ENCODE measurements at places on chromosomes 2 and 18. TPM values are rescaled to one million over a fixed set of nuclear protein-coding genes. Genes with fewer than 3 reads are reported as not detected.

The NMUR1 gene
- polyA plus RNA-seq: 0.23 TPM

The PTPRN gene
- 0.12 TPM for polyA plus RNA-seq

The UGT1A8 gene
- polyA plus RNA-seq: not detected

The ATP8B1 gene
- polyA plus RNA-seq: 3.0 TPM

The POTEI gene
- not detected for polyA plus RNA-seq

GRCh38 chr2:241561832-241562231 lies 3.3 kb downstream of the BOK start:
- DNase-seq: peak; percentile 64

DNA sequence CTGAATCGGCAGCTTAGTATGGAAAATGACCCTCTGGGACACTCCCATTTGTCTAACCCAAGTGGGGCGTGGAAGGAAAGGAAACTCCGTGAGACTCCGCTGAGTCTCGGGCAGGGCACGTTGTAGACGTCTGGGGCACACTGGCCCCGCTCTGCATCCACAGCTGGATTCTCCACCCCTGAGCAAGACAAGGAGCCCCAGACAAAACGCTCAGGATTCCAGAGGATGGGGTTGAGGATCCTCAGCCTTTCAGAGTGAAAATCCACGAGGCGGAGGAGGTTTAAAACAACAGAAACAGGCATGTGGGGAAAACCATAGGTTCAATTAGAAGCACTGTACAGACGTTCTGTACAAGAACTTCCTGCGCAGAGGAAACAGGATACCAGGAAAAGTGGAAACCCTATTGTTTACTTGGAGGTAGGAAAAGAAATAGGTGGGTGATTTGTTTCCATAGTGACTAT lies 124.9 kb upstream of the ZNF236 start:
- peak; percentile 26 for DNase-seq

DNA sequence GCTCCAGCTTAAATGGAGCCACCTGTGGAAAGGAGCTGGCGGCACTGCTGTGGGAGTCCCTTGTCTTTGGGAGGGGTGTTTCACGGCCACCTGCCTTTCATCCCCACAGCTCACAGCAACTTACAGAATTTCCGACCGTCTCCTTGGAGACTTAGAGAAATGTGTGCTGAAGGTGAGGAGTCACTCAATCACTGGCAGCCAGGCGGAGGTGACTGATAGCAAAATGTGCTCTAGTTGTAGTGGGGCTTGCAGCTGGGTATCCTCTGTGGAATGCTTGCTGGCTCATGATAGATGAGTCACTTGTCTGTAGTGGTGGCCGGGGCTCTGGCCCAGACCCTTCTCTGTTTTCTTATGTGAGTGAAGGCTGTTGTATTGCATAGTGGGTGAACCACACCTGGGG lies 110.7 kb downstream of the SH3RF3 start:
- no peak for DNase-seq

- no peak for DNase-seq
Observed at GRCh38 chr2:201203916-201204654, 21.1 kb downstream of the CASP10 start.

GRCh38 chr2:158779621-158780020 lies 15.5 kb upstream of the DAPL1 start:
- DNase-seq: no peak

- peak; percentile 38 for DNase-seq
Observed at GRCh38 chr2:170554278-170554955, 160.7 kb upstream of the SP5 start.

- DNase-seq: peak; percentile 82
Observed at GRCh38 chr18:3771121-3771971, 321.4 kb downstream of the TGIF1 start.

- DNase-seq: no peak
Observed at GRCh38 chr18:9494778-9495331, 19.5 kb downstream of the RALBP1 start.

- no peak for DNase-seq
Observed at GRCh38 chr18:62690236-62690815, 25.0 kb upstream of the PHLPP1 start.

- no peak for DNase-seq
Observed at GRCh38 chr2:127175041-127175721, 44.9 kb downstream of the CYP27C1 start.

GRCh38 chr2:97868986-97869721 lies 126.6 kb downstream of the TMEM131 start:
- peak; percentile 81 for DNase-seq

DNA sequence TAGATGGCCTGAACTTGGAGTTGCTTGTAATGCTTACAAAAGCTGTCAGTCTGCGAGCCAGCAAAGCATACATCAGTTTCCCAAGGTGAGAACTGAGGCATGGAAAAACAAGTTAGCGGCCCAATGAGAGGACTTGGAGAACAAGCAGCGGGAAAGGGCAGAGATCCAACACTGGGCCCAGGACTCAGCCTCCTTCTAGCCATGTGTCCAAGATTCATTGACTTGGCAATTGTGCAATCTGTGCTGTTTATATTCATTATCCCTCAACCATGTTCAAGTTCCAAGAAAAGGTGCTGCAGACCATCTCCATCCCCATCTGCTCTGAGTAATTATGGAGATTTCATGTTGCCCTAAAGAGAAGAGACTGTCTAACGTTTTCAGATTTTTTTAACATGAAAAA lies 187.4 kb downstream of the ALK start:
- DNase-seq: no peak

GRCh38 chr2:11798701-11799435 lies 52.4 kb downstream of the LPIN1 start:
- DNase-seq: no peak

DNA sequence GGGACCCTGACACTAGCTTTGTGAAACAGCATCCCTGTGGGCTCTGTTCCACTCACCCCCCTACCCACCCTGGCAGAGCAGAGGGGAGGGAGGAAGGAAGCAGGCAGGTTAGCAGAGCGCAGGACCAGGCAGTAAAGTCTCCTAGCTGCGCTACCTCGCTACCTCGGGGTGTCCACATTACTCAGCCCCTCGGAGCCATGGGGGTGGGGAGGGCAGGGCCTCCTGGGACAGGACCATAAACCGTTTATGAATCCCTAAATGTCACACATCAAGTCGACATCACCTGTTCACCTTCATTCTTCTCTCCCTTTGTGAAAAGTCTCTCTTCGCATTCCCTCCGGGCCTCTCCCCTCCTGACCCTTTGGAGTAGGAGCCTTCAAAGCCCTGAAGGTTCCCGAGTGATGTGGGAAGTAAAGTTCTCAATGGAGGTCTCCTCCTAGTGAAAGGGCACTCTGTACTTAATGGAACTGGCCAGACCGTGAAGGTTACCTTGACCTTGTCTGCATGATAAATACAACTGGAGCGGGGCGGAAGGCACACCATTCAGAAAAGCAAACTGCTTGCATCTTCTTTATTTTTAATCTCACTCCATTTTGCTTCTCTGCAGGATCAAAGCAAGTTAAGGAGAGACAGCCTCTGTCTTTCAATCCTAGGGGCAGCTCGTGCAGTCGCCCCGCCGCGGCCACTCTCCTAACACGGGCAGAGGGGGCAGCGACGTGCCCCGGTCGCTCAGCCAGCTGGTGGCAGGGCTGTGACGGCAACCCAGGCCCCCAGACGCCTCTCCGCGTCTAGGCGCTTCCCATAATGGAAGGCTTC lies 23.7 kb upstream of the SMAD7 start:
- DNase-seq: peak; percentile 66

DNA sequence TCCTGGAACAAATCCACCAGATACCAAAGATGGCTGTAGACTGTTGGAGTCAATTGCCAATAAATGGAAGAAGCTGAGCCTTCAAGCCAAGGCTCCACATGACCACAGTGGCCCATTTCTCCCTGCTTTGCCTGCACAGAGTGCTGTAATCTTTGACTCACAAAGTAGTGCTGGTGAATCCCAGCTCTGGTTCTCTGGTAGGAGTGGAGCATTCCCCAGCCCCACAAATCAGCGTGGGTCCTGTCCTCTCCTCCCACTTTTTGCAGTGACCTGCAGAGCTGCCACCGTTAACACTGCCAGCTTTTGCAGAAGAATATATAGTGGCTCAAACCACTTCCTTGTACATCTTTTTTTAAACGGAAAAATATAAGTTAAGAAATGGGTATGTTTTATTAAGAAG lies 93.9 kb downstream of the MGAT5 start:
- DNase-seq: no peak

DNA sequence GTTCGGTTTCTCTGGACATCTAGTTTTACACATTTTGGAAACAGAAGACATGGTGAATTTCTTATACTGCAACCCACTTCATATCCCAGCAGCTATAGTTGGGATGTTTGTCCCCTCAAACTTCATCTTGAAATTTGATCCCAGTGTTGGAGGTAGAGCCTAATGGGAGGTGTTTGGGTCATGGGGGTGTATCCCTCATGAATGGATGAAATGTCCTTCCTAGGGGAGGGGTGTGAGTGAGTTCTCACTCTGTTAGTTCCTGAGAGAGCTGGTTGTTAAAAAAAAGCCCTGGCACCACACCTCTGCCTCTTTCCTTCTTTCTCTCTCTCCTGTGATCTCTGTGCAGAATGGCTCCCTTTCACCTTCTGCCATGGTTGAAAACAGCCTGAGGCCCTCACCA lies 369.0 kb upstream of the KCNJ3 start:
- DNase-seq: no peak

Measured in heart left ventricle (tissue), 16 donors.